ENCODE measurements at places on chromosomes 6 and 20.

GRCh38 chr6:16375843-16376242, 137.5 kb downstream of the GMPR start:
- no peaks in the 10 kb centered on the region for H3K4me1 ChIP-seq
- H3K27ac ChIP-seq, result no peak overlapping the region
- no peak overlapping the region for H3K4me3 ChIP-seq
- H3K27me3 ChIP-seq, result no peaks in the 10 kb centered on the region
- DNase-seq, result no peak

DNA sequence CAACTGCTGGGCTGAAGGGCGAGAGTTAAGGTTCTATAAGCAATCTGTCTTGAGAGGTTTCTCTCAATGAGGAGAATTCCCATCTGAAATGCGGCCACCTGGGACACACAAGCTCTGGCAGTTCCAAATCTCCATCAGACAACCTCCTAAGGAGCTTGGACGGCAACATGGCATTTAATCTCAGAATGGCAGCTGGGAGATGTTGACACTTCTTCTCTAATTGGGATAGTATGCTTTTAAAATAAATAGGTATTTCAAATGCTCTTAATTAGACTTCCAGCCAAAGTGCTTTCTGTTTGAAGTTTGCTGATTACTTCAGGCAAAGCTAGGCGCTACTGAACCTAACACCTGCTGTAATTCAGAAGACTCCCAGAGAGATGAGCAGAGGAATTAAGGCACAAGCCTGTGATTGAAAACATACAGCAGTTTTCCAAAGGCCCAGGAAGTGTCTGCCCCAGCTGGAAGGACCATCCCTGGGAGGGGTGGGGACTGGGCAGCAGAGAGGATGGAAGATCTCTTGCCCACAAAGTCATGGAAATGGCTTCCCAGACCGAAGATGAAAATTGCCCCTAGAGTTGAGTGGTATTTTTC, 59.1 kb upstream of the KCNK16 start:
- DNase-seq, result no peak
- H3K4me3 ChIP-seq, result no peak overlapping the region
- no peaks in the 10 kb centered on the region for H3K4me1 ChIP-seq
- no peak overlapping the region for H3K27ac ChIP-seq

DNA sequence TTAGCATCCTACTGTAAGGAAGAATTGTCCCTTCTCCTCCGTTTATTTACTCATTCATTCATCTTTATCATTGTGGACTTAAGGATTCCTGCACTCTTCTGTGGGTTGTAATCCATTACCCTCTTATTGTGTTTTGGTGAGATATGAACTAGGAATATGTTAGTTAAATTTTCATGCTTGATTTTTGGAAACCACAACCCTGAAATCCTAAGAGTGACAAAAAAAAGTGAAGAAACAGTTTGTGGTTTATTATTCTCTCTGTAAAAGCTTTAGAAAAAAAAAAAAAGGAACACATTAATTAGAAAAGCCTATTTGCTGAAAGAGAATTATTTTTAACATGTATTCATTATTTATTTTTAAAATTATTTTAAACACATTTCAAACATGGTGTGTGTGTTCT, 36.7 kb upstream of the INSM1 start:
- no peak overlapping the region for H3K4me3 ChIP-seq
- no peak overlapping the region for H3K27ac ChIP-seq
- no peak for DNase-seq
- no peaks in the 10 kb centered on the region for H3K4me1 ChIP-seq

DNA sequence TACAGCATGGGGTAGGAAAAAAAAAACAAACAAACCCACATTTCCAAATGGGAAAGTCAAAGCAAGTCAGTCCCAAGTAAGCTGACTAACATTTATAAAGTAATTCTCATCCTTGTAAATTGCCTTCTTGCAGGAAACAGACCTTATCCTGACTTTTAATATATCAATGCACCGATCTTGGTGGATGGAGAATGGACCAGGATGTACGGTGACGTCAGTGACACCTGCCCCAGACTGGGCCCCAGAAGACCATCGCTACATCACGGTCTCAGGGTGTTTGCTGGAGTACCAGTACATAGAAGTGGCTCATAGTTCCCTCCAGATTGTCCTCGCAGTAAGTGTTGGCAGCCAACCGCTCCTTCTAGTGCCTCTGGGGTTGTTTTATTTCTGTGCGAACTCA, 304.2 kb upstream of the RNF217 start:
- H3K27me3 ChIP-seq, result no peaks in the 10 kb centered on the region
- H3K27ac ChIP-seq, result no peak overlapping the region
- H3K36me3 ChIP-seq, result no peaks in the 10 kb centered on the region

DNA sequence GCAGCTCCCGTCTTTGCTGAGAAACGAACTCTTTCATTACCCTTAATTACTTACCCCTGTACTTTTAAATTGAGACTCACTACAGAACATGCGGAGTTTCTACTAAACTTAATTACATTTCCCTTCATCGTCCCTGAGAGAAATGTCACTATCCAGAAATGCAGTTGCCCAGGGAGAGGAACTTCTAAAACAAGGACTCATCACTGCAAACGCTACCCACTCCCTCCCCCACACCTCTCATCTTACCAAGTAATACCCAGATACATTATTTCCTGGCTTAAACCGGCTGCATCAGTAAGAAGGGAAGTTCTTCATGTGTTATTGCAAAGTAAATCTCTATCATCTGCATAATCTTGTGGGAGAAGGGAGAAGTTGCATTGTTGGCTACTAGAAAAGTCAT, 138.3 kb downstream of the IPCEF1 start:
- H3K27me3 ChIP-seq, result no peaks in the 10 kb centered on the region
- H3K4me1 ChIP-seq, result no peaks in the 10 kb centered on the region
- no peak for DNase-seq
- no peaks in the 10 kb centered on the region for H3K36me3 ChIP-seq
- no peak overlapping the region for H3K27ac ChIP-seq

- H3K27me3 ChIP-seq, result no peaks in the 10 kb centered on the region
- H3K36me3 ChIP-seq, result 0 out of 2 replicates have a peak, but pooled peaks cover 4% of the 10 kb centered on the region
- H3K27ac ChIP-seq, result no peak overlapping the region
- no peak for DNase-seq
- no peak overlapping the region for H3K4me3 ChIP-seq
Measured at GRCh38 chr6:149075616-149076354, 241.7 kb upstream of the TAB2 start.

DNA sequence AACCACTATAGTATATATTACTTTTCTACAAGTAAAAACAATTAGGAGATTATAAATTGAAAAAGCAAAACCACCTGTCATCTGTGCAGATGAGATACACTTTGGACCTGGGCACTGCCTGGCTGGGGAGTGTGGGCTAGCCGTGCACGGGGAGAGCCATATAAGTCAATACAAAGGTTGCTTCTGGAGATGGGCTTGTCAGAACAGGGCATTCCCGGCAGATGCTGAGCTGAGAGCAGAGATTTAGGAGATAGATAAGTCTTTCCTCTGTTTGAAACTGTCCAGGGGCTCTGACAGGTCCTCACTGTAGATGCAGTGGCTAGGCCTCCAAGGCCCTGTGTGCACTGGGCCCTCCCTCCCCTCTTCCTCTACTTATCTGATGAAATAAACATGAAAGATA, 34.5 kb downstream of the CD164 start:
- H3K36me3 ChIP-seq, result no peaks in the 10 kb centered on the region
- H3K27me3 ChIP-seq, result no peaks in the 10 kb centered on the region
- no peak overlapping the region for H3K27ac ChIP-seq
- DNase-seq, result no peak
- no peaks in the 10 kb centered on the region for H3K4me1 ChIP-seq
- no peak overlapping the region for H3K4me3 ChIP-seq
